Cardiac fibroblast (primary cell): ENCODE measurements at places on chromosomes 6 and 20.

DNA sequence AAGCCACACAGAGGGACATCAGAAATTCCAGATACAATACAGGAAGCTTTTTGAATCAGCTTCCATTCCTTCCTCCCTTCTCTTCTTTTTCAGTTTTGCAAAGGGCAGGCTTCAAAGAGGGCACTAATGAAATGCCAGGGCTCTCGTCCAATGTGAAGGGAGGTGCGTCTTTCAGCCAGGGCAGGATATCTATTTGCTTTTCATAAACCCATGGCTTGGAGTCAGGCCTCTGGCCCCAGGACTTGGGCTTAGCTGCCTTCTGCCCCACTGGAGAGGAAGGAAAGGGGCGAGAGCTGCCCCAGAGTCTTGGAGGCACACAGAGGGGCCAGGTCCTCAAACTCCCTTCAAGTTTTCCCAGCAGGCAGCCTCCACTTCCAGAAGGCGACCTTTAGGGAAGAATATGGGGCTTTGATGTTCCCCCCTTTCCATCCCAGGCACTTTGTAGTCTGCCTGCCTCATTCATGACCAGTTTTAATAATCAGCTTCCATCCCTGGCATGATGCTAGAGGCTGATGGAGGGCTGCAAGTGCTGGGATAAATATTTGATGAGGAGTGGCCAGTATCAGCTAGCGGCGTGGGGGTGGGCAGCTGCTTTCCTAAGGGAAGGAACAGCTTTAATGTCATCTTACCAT lies 234.8 kb downstream of the NRN1 start:
- no peak for DNase-seq

DNA sequence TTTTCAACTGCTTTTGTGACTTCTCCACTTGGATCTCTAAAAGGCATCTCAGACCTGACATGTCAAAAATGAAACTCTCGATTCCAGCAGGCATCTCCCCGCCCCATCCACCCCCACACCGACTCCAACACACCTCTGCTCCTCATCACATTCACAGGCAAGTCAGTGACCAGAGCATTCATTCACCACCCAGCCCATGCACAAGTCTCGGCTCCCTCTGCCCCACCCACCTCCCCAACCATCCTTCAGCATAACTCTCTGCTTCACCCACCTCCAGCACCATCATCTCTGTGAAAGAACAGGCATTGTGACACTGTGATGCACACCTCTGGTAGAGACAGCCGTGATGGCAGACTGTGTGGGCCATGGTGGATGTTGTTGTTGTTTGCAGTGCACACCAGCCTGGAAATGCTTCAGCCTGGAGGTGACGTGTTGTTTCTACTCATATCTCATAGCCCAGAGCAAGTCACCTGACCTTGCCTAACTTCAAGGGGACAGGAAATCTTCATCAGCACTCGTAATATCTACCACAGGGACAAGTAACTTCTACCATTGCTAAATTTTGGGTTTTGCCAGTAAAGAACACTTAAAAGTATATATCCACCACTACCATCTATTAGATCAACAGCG lies 56.5 kb downstream of the ANKRD60 start:
- no peak for DNase-seq

- no peak for DNase-seq
Measured at GRCh38 chr6:44530209-44530909, 142.9 kb downstream of the CDC5L start.

GRCh38 chr6:42459888-42460287 lies 8.2 kb upstream of the TRERF1 start:
- DNase-seq: no peak

- peak; percentile 70 for DNase-seq
Measured at GRCh38 chr6:20875369-20875963, 341.2 kb downstream of the CDKAL1 start.

DNA sequence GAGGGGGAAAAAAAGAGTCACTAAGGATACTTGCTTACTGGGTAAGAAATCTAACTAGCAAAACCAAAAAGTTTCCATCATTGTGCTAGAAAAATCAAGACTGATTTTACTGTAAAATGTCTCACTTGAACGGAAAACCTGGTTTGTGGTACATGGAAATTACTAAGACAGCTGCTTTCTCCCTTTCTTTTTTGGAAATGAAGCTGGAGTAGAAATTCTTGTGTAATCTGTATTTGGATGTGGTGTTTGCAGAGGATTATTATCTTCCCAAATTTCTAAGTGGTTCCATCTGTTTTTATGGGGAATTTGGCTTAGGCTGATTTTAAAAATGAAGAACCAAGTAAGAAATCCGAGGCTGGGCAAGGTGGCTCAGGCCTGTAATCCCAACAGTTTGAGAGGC lies 20.4 kb downstream of the EPB41L2 start:
- DNase-seq: peak; percentile 48

DNA sequence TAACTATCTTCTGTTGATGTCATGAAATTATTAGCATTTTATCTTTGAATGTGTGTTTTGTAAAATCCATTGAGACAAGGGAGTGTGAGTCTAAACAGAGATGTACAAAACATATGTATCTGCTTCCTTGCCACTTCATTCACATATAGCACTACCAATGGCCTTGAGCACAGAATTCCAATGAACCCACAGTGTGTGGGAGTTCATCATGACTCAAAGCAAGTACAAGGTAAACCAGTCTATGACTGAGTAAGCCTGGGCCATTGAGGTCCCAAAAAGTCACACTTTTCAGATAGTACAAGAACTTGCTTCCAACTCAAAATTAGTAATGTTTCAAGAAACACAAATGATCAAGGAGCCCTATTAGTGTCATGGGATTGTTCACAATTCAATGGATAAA lies 218.6 kb downstream of the MANEA start:
- DNase-seq: no peak

DNA sequence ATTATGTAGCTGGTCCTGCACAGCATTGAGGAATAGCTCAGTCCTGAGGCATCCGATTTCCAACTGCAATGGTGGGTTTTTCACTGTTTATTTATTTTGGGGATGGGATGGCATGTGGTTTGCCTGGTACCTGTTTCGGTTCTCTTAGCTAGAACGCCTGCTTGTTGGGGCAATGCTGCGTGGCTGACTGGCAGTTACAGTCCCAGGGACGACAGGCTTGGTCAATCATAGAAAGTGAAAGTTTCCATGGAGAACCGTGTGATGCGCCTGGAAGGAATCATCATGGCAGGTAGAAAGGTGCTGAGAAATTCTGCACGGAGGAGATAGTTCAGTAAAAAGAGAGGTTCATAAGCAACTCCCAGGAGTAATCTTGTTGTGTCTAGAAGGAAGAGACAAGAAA lies 18.4 kb downstream of the ID4 start:
- DNase-seq: no peak
